Activated CD4-positive, alpha-beta T cell treated with anti-CD3 and anti-CD28 coated beads for 24 hours (primary cell): ENCODE measurements at places on chromosomes 3 and 15.

- no peak for DNase-seq
Observed at GRCh38 chr3:159854500-159855124, 134.0 kb upstream of the IL12A start.

DNA sequence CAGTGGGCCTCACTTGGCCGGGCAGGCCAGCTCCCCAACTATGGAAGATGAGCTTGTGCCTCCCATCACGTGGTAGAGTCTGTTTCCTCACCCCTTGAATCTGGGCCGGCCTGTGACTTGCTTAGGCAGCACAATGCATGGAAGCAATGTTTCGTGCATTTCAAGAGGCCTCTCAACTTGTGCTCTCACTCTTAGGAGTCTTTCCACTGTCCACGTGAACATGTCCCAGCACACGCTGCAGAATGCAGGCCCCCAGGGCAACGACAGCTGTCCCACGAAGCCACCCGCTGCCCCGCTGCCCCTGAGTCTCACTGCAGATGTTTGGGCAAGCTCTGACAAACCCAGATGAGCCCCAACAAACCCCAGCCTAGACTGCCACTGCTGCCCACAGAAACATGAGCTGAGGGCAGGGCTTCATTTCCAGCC lies 27.2 kb upstream of the SLC41A3 start:
- no peak for DNase-seq

DNA sequence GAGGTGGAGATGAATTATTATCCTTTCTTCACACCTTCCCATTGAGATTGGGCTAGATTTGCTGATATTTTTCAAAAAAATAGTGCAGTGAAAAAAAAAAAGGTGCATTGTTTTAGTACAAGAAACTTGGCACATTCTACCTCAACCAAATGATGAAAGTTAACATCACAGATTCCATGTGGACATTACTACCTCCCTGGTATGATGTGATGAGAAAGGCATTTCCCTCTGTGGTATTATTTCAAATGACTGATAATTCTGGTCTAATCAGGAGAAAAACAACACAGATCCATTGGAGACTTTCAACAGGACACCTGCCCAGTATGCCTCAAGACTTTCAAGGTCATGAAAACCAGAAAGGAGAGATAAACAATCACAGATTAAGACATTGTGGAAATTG lies 313.4 kb downstream of the BCHE start:
- DNase-seq, result no peak

GRCh38 chr3:71530903-71531530 lies 52.5 kb downstream of the FOXP1 start:
- no peak for DNase-seq

DNA sequence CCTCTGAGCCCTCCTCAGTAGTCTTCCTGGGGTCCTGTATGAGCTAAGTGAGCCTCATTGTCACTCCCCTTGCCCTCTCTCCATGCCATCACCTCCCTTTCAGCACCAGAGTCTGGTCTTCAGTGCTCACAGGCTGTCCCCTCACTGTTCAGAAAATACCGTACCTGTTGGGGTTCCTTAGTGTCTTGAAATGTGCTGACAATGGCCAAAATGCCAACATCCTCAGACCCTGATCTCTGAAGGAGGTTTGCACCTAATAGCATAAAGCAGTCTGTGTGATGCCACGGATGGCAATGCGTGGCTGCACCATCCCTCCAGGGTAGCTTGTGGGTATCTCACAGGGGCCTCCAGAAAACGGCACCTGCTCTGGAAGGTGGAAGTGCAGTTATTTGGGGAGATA lies 301.0 kb upstream of the TLE3 start:
- no peak for DNase-seq

DNA sequence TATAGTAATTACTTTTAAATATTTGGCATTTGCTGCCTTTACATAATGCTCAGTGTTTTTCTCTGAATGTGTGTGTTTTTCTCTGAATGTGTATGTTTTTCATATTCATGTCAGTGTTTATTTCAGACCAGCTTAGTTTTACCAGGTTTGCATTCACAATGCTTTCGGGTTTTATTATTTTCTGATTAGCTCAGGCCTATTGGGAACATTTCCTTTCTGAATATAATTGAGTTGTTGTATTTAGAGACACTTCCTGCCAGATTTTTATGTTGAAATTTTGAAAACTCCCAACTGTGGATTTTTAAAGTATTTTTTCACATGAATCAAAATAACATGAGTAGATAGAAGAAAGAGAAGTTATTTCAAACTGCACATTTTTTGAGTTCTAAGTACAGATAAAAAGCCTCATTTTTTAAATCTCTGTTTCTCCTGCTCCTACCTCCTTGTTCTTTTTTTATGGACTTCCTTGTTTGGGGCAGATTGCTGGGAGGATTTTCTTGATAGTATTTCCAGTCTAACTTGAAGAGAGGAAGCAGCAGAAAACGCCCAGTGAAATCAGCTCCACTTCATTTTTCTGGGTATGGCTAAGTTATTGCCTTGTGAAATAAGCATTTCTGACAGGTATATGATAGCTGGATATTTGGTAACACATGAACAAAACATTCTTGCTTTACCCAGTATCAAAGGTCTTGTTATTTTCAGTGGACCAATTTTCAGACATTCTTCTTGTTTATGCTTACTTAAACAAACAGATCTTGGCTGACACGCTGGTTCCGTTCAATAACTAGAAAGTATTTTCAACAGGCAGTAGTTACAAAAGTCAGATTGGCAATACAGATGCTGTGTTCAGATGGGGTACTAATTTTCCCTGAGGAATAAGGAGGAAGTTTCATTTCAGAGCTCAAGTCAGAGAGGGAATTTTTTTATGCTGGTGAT lies 70.7 kb downstream of the RIOX2 start:
- no peak for DNase-seq

DNA sequence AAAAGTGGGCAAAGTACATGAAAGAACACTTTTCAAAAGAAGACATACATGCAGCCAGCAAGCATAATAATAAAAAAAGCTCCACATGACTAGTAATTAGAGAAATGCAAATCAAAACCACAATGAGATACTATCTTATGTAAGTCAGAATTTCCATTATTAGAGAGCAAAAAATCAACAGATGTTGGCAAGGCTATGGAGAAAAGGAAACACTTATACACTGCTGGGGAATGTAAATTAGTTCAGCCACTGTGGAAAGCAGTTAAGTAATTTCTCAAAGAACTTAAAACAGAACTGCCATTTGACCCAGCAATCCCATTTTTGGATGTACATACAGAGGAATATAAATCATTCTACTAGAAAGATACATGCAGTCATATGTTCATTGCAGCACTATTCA lies 360.7 kb downstream of the NSUN3 start:
- DNase-seq, result no peak

DNA sequence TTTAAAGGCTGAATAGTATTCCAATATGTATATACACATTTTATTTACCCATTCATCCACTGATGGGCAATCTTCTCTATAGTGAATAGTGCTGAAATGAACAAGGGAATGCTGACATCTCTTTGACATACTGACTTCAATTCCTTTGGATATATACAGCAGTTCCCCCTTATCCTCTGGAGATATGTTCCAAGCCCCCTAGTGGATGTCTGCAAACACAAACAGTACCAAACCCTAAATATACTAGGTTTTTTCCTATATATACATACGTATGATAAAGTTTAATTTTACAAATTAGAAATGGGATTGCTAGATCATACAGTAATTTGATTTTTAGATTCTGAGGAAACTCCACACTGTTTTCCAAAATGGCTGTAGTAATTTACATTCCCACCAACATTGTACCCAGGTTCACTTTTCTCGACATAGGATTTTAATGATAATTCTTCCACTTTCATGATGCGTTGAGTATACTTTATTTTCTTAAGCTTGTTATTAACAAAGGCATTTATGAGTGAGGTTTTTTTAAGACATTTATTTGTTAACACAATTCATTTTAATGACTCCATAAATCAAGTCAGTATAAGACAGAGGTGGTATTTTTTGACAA lies 38.2 kb downstream of the VPS13C start:
- DNase-seq, result no peak

GRCh38 chr15:77738441-77739302 lies 106.0 kb upstream of the LINGO1 start:
- no peak for DNase-seq
